Stimulated activated CD4-positive, alpha-beta T cell treated with anti-CD3 and anti-CD28 coated beads, Interleukin-4, amount 100 ng/mL, for 4 hours (primary cell): ENCODE measurements at places on chromosomes 5 and 9.

GRCh38 chr5:117504305-117504704 is 929.7 kb upstream of the SEMA6A start:
- DNase-seq, result no peak

DNA sequence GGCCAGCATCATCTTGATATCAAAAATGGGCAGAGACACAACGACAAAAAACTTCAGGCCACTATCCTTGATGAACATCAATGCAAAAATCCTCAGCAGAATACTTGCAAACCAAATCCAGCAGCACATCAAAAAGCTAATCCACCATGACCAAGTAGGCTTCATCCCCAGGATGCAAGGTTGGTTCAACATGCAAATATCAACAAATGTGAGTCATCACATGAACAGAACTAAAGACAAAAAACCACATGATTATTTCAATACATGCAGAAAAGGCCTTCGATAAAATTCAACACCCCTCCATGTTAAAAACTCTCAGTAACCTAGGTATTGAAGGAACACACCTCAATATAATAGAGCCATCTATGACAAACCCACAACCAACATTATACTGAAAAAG is 8.5 kb downstream of the MTREX start:
- no peak for DNase-seq

- no peak for DNase-seq
Observed at GRCh38 chr9:13033959-13034693, 245.4 kb downstream of the MPDZ start.

GRCh38 chr9:36764364-36765076 is 191.8 kb downstream of the MELK start:
- DNase-seq, result no peak

- DNase-seq, result no peak
Observed at GRCh38 chr9:87278971-87279733, 218.5 kb upstream of the DAPK1 start.

GRCh38 chr5:81167544-81167943 is 65.6 kb upstream of the CKMT2 start:
- DNase-seq, result no peak

DNA sequence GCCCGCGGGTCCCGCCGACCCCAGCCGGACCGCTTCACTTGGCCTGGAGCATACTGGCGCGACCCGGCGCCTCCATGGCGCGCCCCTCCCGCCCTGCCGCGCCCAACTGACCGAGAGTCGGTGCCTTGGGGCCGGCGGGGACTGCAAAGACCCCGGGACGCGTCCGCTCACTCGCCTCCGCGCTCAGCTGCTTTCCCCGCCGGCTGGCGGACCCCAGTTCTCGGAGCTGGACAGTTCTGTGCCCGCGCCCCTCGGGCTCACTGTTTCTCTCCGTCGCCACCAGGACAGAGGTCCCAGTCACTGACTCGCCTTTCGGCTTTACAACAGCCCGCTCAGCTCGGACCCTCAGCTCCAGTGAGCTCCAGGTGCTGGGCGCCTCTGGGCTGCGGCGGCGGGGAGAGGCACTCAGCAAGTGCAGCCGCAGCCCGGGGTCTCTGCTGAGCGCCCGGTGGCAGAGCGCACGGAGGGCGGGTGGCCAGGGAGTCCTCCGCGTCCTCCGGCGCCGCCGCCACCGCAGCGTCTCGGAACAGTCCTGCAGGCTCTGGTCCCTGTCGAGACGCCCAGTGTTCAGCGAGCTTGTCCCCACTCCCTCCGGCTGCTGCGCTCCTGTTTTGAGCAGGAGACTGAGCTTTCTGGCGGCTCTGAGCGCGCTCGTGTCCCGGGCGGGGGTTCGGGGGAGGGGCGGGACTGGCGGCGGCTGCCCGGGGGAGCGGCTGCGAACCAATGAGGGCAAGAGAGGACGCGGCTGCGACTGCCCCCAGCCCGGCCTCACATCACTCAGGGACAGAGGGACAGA is at the start of gene SMIM32:
TSS of gene SMIM32 (minus strand) at position 637 of the 796 bp plus-strand sequence. CDS start 638 bp downstream, outside the sequence.
- no peak for DNase-seq

GRCh38 chr5:94361832-94362796 is 256.3 kb downstream of the KIAA0825 start:
- DNase-seq, result no peak

DNA sequence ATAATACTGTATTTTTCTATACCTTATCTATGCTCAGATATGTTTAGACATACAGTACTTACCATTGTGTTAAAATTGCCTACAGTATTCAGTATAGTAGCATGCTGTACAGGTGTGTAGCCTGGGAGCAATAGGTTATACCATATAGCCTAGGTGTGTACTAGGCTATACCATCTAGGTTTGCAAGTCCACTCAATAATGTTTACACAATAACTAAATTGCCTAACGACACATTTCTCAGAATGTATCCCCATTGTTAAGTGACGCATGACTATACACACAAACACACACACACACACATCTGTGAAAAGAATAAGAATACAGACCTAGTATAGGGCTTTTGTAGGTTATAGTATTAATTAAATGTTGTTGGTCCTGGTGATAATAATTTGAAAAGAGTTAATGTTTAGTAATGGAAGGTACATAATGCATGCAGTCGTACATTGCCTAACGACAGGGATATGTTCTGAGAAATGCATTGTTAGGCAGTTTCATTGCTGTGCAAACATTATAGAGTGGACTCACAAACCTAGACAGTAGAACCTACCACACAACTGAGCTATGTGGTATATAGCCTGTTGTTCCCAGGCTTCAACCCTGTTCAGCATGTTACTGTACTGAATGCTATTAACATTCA is 13.6 kb downstream of the TDRD7 start:
- DNase-seq, result no peak

GRCh38 chr5:106097340-106097739 is 1573.4 kb downstream of the EFNA5 start:
- no peak for DNase-seq

GRCh38 chr9:73412874-73413273 is 261.2 kb downstream of the ANXA1 start:
- no peak for DNase-seq

DNA sequence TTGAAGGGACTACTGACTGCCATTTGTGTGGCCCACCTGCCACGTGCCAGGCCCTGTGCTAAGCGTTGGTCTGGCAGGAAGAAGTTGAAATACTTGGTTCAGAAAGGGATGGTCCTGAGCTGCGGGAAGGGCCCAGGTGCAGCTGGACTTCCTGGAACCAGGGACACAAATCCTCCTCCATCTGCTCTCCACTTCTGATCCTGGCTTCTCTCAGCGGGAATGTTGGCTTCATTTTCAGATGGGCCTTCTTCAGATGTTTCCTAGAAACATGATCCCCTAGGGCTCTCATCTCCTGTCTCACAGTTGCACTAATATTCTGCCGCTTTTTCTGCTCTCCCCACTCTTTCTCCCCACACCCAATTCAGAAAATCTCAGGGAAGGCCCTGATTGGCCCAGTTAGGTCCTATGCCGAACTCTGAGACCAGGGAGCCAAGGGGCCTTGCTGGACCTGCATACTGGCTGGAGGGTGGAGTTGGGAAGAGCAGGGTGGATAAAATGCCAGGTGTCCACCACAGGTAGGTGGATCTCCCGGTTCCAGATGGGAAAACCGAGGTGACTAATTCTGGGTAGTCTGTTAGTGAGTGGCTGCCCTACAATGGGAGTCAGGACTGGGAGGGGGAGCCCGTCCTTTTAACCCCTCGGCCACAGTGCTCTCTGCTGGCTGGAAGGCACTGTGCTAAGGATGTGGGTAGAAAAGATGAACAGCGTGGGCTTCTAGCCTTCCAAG is 19.4 kb downstream of the PSAT1 start:
- DNase-seq, result no peak

DNA sequence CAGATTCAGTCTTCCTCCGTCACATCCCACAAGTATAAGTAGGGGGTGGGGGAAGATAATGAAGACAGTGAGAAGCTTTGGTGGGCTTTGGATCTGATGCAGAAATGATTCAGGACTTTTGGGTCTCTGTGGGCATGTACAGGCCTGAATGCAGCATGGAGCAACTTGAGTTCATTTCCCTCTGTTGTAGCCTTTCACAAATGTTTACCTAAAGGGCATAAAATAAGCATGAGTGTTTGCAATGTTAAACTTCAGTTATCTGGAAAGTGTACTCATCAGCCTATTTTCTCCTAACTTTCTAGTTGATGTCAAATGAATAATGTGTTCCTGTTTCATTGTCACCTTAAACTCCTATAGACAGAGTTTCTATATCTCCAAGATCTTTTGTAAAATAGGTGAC is 39.3 kb downstream of the GARNL3 start:
- no peak for DNase-seq

GRCh38 chr5:89628876-89629635 is 746.1 kb upstream of the MEF2C start:
- DNase-seq, result no peak

DNA sequence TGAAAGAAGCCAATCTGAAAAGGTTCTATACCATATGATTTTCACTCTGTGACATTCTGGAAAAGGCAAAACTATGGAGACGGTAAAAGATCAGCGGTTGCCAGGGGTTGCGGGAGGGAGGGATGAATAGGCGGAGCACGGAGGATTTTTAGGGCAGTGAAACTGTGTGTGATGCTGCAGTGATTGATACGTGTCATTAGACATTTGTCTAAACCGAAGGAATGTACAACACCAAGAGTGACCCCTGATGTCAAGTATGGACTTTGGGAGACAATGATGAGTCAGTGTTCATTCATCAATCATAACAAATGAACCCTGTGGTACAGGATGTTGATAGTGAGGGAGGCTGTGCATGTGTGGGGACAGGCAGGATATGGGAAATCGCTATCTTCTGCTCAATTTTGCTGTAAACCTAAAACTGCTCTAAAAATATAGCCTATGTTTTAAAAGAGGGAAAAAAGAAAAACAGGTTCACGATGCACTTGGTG is 34.4 kb downstream of the ERGIC1 start:
- no peak for DNase-seq

GRCh38 chr9:79371301-79371700 is 200.5 kb upstream of the TLE4 start:
- DNase-seq, result no peak

GRCh38 chr5:172002310-172002709 is 4.1 kb downstream of the FBXW11 start:
- no peak for DNase-seq

DNA sequence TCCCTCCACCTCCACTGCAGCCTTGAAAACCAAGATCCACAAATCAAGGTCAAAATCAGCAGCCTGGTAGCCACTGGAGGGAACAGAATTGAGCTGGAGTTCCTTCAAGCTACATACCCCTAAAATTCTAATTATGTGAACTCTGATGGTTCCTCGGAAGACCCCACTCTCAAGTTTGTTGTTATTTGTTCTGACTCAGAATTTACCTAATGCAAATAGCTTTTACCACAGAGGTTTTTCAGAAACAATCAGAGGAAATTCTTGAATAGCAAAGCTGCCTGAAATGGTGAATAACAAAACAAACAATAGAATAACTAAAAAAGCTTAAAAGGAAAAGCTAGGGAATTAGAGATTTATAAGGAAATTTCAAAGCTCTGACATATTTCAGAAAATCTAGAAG is 220.0 kb downstream of the CDH18 start:
- no peak for DNase-seq

- DNase-seq, result peak; percentile 77
Observed at GRCh38 chr5:159100025-159100781, 487 bp upstream of the EBF1 start.

GRCh38 chr5:143629871-143630659 is 181.9 kb upstream of the HMHB1 start:
- no peak for DNase-seq

GRCh38 chr9:130117376-130117775 is 54.8 kb upstream of the NCS1 start:
- no peak for DNase-seq

DNA sequence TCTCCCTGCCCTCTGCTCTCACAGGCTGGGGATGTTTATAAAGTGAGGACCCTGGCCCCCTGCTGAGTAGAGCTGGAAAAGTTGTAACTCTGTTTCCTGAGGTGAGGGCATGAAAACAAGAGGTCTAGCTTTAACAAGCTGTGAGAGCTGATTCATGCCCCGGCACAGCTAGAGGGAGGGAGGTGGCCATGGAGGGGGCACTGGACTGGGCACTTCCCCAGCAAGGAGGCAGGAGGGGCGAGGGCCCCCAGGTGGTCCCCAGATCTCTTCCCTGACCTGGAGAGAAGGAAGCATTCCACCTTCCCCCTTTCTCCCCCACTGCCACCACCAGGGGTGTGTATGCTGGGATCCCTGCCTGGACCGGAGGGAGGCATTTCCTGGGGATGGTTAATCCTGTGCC is at the start of gene MSMP:
TSS of gene MSMP (minus strand) at position 13 of the 400 bp plus-strand sequence. CDS start 147 bp downstream, outside the sequence.
- no peak for DNase-seq

GRCh38 chr9:133788819-133789717 is 50.9 kb upstream of the SARDH start:
- no peak for DNase-seq

DNA sequence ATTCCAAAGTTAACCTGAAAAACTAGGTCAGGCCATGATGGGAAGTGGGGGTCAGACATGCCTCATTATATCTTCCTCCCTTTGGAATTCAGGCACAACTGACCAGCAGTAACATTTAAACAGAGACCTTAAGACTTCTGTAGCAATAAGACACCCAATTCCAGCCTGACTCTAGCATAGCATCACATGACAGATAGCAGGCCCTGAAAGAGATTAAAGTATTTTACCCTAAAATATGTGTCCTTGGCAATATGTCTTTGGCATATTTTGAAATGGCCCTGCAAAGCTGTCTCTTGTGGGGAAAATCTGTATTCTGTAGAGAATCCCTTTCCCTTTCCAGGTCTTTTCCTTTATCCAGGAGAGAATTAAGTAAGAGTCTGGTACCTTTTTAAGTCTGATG is 34.3 kb downstream of the S1PR3 start:
- no peak for DNase-seq

GRCh38 chr5:21663082-21663481 is 1190.1 kb downstream of the CDH12 start:
- DNase-seq, result no peak

DNA sequence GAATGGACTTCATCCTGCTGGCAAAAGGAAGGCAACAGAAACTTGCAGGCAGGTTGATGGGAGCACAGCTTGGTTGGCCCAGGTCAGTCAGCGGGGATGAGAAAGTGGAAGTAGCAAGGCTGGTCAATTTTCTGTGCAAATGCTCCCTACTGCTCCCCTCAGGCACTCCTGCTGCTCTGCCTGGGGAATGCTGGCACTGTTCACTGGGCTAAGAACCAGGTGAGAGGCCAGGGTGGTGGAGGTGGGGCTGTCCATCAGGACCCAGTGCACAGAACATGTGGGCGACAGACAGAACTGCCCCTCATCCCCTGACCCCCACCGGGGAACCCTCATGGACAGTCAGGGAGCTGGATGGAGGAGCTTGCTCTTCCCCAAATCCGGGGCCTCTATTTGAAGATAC is 593.1 kb downstream of the IRX1 start:
- no peak for DNase-seq

- DNase-seq, result no peak
Observed at GRCh38 chr5:167877924-167878323, 413.5 kb upstream of the WWC1 start.

DNA sequence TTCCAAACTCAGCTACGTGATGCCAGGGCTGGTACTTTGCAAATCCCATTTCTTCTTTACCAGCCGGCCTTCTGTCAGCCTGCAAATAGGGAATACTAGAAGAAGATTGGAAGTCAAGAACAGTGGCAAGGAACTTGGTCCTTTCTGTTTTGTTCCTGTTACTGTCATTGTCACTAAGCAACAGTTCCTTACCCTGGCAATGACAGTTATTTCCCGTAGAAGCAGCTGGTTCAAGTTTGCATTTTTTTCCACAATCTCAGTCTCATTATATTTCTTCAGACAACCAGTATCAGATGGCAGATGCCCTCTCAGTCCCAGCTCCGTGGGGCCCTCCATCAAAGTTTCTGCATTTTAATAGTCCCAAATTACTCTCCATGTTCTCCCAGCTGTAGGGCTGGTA is 9.1 kb upstream of the C1QTNF2 start:
- DNase-seq, result no peak
